ENCODE measurements at places on chromosomes 3 and 15.

- DNase-seq: no peak
Measured at GRCh38 chr3:157175691-157176507, 16.0 kb upstream of the CCNL1 start.

DNA sequence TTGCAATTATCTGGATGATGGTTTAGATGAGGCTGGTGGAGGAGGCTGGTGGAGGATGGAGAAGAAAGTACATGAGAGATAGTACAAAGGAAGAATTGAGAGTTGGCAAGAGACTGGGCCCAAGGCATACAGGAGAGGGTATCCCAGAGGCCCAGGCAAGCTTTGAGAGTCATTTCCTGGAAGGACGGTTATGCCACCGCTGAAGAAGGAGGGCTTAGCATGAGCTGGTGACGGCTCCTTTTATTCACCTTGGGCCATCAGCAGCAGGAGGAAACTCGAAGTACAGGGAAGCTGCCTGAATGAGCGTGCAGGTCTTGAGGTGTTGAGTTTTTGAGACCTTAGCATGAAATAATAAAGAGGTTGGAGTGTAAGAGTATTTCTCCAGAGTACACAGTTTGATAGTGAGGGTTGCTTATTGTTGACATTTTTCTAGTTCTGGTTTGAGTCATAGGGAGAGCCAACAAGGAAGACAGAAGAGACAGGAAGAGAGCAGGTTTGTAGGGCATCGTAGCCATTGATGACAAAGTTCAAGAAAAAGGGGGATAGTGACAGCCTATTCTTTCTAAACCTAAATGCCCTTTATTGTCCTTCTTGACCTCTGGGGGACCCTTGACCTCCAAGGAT, 13.8 kb downstream of the THSD4 start:
- no peak for DNase-seq

DNA sequence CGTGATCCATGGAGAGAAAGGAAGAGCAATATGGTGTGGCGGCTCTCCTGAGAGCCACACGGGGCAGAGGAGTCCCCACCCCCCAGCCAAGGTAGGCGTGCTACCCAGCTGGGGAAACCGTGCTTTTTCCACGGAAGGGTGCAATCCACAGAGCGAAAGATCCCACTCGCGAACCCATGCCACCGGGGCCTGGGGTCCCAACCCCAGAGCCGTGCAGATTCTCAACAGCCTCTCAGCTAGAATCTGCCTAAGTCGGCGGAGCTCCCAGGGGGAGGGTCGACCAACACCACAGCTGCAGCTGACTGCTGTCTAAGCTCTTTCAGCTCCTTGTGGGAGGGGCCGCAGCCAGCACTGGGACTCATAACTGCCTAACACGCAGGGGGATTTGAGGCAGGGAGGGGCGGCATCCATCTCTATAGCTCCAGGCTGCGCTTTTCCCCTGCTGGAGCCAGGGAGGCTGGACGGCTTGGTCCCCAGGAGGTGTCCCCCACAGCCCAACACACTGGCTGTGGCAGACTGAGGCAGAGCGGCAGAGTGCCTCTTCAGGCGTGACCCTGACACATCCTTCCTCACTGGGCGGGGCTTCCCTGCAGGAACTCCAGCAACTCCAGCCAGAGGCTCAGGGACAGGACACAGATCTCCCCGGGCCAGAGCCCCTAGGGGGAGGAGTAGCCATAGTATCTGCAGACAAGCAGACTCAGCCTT, 107.6 kb upstream of the ZBTB20 start:
- no peak for DNase-seq

GRCh38 chr3:185677146-185677829, 91.2 kb downstream of the SENP2 start:
- DNase-seq: peak; percentile 94

GRCh38 chr15:78800189-78800588, 11.1 kb downstream of the ADAMTS7 start:
- DNase-seq: no peak

- DNase-seq: no peak
Measured at GRCh38 chr3:11178421-11178820, 24.1 kb downstream of the HRH1 start.

- no peak for DNase-seq
Measured at GRCh38 chr3:156702367-156702766, 28.0 kb downstream of the TIPARP start.

DNA sequence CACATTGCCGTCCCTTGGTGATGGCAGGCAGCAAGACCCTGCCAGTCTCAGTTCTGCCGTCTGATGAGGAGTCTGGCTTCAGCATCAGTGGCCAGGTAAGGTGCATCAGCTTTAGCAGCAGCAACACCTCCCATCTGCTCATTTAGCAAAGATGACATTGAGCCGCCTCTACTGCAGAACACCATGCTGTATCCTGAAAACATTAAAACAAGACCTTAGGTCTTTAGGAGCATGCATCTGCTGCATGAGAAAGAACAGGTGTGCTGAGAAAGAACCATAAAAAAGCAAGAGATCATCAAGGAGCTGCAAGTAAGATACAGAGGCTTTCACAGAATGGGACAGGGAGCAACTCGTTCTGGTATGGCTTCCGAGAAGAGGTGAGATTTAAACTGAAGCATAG, 87.5 kb downstream of the SCN11A start:
- DNase-seq: no peak

DNA sequence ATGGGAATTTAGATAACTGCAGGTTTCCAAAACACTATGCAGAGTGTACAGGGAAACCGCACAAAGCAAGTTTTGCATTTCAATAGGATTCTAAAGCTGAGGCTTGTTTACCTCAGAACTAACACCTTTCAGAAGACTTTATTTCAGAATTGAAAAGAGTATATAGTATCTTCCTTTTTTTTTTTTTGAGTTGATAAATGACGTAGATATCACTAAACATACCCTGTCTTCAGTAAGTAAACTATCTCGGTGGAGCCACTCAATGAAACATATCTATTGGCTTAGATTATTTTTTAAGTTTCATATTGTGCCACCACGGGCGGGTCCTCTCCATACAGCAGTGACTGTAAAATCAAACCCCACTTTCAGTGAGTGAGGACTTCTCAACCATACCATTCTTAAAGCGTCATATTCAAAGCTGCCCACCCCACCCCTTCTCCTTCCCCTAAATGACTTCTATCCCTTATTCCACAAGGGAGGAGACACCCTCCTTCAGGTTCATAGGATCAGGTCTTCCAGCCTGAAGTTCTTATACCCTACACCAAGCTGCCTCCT, 2.0 kb upstream of the TBL1XR1 start:
- no peak for DNase-seq

- DNase-seq: no peak
Measured at GRCh38 chr3:173416070-173416469, 18.5 kb downstream of the NLGN1 start.

- no peak for DNase-seq
Measured at GRCh38 chr3:11913316-11913715, 66.6 kb upstream of the TAMM41 start.

- DNase-seq: no peak
Measured at GRCh38 chr15:66864871-66865281, 162.8 kb downstream of the SMAD6 start.

GRCh38 chr3:78496501-78496900, 1271.3 kb downstream of the ROBO1 start:
- DNase-seq: no peak

DNA sequence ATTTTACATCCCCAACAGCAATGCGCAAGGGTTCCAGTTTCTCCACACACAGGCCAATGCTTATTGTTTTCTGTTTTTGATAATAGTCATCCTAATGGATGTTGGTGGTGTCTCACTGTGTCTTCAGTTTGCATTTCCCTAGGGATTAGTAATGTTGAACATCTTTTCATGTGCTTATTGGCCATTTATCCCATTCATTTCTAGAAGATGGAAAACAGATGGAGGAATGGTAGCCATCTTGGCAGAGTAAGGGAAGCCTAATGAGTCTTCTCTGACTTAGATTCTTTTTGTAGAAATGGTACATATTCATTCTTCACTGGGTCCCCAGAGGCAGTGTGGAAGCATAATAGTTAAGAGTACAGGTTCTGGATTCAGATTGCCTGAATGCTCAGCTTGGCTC, 46.8 kb upstream of the SRGAP3 start:
- DNase-seq: no peak

- no peak for DNase-seq
Measured at GRCh38 chr15:70269311-70269911, 171.7 kb upstream of the TLE3 start.

- DNase-seq: no peak
Measured at GRCh38 chr3:189360291-189360690, 188.5 kb downstream of the TPRG1 start.

- DNase-seq: no peak
Measured at GRCh38 chr15:81812456-81812855, 233.4 kb downstream of the MEX3B start.

GRCh38 chr3:105773291-105773690, 95.5 kb downstream of the CBLB start:
- DNase-seq: no peak

GRCh38 chr3:5294356-5294755, 106.8 kb downstream of the EDEM1 start:
- no peak for DNase-seq

DNA sequence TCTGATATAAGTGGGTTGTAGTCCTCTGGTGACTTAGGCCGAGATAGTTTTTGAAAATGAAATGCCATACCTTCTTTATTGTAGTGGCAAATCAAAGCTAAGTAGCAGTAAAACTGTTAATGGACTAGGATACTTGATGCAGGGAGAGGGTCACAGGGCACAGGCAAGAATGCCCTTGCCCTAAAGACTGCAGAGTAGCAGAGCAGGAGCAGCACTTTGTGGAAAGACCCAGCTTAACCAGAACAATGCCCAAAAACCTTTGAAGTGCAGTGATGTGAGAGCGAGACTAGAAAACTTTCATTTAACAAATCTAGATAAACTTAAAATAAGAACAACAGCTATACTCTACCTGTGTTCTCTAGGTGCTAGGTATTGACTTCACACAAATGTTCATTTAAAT, 121.9 kb downstream of the MBNL1 start:
- no peak for DNase-seq

GRCh38 chr3:85574006-85574705, 615.4 kb downstream of the CADM2 start:
- DNase-seq: no peak

DNA sequence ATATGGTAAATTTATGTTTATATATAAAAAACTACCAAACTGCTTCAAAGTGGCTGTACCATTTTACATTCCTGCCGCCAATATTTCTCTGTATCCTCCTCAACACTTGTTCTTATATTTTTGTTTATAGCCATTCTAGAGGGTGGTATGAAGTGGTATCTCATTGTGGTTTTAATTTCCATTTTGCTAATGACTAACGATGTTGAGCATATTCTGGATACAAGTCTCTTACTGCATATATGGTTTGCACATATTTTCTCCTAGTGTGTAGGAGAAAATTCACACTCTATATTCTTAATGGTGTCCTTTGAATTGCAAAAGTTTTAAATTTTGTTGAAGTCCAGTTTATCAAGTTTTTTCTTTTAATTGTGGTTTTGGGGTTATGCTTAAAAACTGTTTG, 15.1 kb downstream of the NMD3 start:
- no peak for DNase-seq

DNA sequence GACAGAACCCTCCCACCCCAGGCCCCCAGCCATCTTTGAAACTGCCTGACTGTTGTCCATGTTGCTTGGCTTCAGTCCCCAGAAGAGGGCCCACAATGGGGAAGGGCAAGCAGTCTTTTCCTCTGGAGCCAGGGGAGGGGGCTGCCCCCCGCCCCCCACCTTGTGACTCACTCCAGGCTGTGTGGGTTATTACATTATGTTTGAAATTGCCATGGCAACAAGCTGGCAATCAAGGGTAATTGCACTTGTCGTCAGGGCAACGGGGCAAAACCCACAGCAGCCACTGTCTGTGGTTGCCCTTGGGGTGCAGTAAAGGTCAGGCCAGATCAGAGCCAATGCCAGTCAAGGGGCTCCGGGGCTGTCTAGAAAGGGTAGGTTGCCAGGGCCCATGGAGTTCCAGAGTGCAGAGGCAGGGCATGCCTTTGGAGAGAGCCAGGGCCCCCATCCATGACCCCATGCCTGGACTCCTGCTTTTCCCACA, 3.1 kb upstream of the CAMKV start:
- no peak for DNase-seq

GRCh38 chr3:24519368-24520100, 24.9 kb upstream of the THRB start:
- DNase-seq: no peak

DNA sequence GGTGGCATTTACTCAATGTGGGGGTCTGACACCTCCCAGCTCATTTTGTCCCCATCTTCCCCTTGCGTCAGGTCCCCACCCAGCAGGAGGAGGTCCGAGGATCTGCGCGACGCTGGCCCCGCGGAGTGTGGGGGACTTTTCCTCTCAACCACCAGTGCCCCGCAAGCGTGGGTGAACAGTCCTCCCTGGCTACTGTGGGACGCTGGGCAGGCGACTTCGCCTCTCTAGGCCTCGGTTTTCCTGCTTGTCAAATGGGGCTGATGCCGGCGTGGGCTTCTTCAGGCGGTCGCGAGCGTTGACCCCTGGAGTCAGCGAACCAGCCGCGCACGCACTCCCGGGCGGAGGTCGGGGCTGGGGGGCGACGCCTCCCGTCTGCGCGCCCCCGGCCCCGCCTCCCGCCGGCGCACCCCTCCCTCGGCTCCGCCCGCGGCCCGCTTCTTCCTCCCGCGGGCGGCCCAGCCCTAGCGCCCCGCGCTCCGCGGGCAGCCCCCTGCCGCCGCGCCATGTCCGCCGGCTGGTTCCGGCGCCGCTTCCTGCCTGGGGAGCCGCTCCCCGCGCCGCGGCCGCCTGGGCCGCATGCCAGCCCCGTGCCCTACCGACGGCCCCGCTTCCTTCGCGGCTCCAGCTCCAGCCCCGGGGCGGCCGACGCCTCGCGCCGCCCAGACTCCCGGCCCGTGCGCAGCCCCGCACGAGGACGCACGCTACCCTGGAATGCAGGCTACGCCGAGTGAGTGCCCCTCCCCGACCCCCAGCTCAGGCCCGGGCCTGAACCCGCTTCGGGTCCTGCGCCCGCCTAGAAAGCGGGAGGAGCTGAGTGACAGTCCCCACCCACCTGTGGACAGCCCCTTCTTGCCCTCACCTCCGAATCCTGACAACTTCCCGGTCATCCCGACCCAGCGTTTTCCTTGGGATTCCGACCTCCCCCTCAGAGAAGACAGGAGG, at the start of gene PPM1M:
PPM1M (plus strand) TSS at position 438 of the 942 bp plus-strand sequence; CDS start at position 504, 66 bp downstream.
- peak; percentile 58 for DNase-seq

GRCh38 chr3:86954747-86955146, 36.2 kb downstream of the VGLL3 start:
- DNase-seq: no peak

- no peak for DNase-seq
Measured at GRCh38 chr3:73604451-73604850, 20.3 kb downstream of the PDZRN3 start.

GRCh38 chr15:39710681-39711080, 72.0 kb downstream of the FSIP1 start:
- no peak for DNase-seq

DNA sequence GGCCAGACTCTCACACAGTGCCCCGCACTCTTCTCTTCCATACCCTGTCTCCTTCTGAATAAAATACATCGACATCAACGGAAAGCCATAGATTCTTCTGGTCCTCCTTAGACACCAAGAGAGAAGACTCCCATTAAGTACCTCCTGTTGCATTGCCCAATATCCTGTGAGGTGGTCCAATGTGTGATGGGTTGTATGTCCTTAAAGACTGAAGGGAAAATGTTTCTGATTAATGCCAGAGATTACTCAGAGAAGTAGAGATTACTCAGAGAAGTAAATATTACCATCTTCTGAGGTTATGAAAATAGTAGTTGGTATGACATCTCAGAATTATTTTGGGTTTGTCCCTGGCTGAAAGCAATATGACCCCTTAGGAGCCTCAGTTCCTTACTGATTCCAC, 60.8 kb upstream of the GALNT15 start:
- DNase-seq: no peak
